NCI-H460 (cell line): ENCODE measurements at places on chromosomes 16 and 17. TPM values are rescaled to one million over a fixed set of nuclear protein-coding genes. Genes with fewer than 3 reads are reported as not detected.

DNA sequence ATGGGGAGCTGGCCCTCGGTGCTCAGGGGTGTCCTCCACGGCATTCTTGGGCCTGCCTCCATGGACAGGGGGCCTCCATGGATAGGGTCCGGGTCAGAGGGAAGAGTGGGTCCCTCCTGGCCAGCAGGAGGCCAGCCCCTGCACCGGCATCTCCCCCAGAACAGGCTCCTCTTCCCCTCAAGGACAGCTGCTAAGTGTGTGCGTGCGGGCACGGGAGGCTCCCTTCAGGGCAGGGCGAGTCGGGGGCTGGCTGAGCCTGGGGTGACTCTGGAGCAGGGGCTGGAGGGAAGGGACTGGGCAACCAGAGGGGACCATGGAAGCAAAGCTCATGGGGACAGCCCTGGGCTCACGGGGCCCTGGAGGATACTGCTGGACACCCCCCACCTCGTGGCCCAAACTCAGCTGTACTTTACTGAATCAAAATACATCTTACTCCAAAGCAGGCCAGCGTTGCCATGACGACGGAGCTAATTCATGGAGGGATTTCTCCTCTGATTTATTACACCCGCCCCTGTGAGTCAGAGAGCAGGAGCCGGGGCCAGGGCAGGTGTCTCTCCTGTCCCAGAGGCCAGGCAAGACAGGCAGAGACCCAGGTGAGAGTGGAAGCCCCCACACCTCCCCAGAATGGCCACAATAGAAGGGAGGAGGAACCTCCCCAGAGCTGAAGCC is 2.1 kb downstream of the CASKIN1 start:
- no peak for DNase-seq

GRCh38 chr17:72900654-72900971 is 191.9 kb downstream of the SLC39A11 start:
- DNase-seq = no peak

- DNase-seq = no peak
Measured at GRCh38 chr17:2107506-2107905, 52.6 kb downstream of the HIC1 start.

GRCh38 chr17:51937264-51937663 is 221.2 kb downstream of the CA10 start:
- DNase-seq = no peak

DNA sequence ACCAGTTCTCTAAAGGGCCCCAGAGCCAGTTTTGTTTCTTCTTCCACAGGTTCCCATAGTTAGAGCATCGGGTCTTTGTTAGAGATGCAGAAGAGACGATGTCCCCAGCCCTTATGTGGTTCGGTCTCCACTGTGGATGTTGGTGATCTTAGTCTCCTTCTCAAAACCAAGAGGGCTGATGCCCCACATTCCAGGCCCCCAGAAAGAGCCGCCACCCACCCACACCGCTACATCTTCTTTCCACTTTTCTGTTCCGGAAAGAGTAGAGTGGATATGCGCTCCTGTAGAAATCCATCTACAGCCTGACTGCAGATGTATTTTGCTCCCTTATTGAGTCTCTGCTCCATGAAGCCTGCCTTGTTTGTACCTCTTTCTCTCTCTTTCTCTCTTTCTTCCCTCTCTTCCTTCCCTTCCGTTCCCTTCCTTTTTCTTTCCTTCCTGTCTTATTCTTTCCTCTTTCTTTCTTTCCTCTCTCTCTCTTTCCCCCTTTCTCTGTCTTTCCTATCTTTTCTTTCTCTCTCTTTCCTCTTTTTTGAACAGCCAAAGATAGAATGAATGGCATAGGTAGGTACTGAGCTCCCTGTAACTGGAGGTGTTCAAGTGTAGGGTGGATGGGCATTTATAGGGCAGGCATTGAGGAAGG is 224.3 kb downstream of the SEC14L1 start:
- DNase-seq = no peak

GRCh38 chr17:39960524-39961041 is 2.2 kb upstream of the GSDMA start:
- no peak for DNase-seq

The TMEM238L gene
- total RNA-seq = not detected in 2 replicates
